ENCODE measurements at places on chromosomes 7 and 10. TPM values are rescaled to one million over a fixed set of nuclear protein-coding genes. Genes with fewer than 3 reads are reported as not detected.

- no peaks in the 10 kb centered on the region for H3K27me3 ChIP-seq
- peak overlapping the region; percentile 1 for H3K27ac ChIP-seq
- DNase-seq, result peak; percentile 89
- H3K36me3 ChIP-seq, result no peaks in the 10 kb centered on the region
- no peak overlapping the region for H3K4me3 ChIP-seq
These were observed 509.7 kb upstream of the AKR1E2 start for GRCh38 chr10:4316161-4316810.

GRCh38 chr7:46175221-46175620 is 254.1 kb upstream of the IGFBP3 start:
- H3K27me3 ChIP-seq, result no peaks in the 10 kb centered on the region
- peaks cover 16% of the 10 kb centered on the region for H3K4me1 ChIP-seq
- no peaks in the 10 kb centered on the region for H3K36me3 ChIP-seq
- no peak overlapping the region for H3K4me3 ChIP-seq
- no peak for DNase-seq
- H3K27ac ChIP-seq, result no peak overlapping the region

GRCh38 chr10:113216102-113216501 is 266.1 kb downstream of the TCF7L2 start:
- H3K4me3 ChIP-seq, result no peak overlapping the region
- H3K36me3 ChIP-seq, result no peaks in the 10 kb centered on the region
- no peaks in the 10 kb centered on the region for H3K27me3 ChIP-seq
- H3K4me1 ChIP-seq, result no peaks in the 10 kb centered on the region

DNA sequence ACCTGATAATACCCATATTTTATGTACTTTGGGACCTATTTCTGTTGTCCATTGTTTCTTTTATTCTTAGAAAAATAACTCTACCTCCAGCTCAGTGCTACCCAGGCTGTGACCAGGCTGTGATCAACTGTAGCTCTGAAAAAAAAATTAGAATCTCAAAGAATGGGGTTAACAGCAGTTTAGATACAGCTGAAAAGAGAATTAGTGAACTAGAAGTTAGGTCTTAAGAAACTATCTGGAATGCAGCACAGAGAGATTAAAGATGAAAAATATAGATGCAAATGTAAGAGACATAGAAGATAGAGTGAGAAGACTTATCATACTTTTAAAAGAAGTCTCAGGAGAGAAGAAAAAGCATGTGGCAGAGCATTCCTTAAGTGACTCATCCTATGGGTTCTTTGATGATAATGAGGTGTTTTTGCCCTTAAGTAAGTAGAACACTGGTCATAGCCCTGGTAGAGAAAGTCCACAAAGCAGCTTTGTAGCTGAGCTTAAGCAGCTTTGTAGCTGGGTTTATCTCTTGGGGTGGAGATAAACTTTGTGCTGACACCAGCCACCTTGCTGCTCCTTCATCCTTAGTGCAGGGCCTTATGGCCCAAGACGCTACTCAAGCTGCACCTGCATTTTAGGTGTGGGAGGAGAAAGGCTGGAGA is 27.3 kb upstream of the SFRP5 start:
- no peak overlapping the region for H3K27ac ChIP-seq
- H3K27me3 ChIP-seq, result peaks cover 19% of the 10 kb centered on the region
- no peaks in the 10 kb centered on the region for H3K4me1 ChIP-seq
- no peak overlapping the region for H3K4me3 ChIP-seq
- no peak for DNase-seq

- no peak overlapping the region for H3K27ac ChIP-seq
- no peaks in the 10 kb centered on the region for H3K36me3 ChIP-seq
- DNase-seq, result no peak
- peaks cover 3% of the 10 kb centered on the region for H3K4me1 ChIP-seq
- H3K4me3 ChIP-seq, result no peak overlapping the region
- peaks cover 30% of the 10 kb centered on the region for H3K27me3 ChIP-seq
These were observed 18.2 kb downstream of the PRF1 start for GRCh38 chr10:70584366-70584765.

DNA sequence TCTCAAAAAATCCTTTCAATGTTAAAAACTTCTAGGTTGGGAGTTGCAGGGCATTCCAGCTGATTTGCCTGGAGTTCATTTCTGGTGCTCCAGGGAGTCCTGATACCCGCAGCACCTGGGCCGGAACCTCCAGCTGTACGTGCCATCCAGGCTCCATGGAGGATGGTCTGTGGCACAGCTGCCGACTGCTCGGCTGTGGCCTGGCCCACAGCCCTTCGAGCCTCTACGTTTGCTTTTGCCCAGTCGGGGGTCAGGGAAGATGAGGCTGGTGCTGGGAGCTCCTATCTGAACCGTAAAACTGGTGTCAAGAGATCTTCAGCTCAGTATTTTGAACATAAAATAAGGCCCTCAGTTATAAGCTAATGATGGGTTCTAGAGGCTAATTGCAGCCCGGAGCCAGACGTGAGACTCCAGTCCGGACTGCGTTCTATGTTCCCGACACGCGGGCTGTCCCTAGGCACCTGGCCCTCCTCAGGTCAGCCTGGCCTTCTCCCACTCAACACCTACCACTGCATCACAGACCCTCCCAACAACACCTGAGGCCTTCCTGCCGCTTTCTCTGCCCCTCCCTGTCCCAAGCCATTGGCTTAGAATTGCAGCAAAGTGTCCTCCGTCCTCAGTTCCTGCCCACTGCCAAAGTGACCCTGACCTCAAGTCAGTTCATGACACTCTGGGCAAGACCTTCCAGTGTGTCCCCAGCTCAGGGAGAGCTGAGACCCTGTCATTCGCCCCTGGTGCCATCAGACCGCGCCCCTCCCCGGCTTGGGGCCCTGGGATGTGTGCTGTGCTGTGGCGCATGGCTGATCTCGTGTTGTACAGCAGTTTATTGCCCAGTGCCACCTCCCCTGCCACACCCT is 64.2 kb upstream of the DNAJB6 start:
- H3K4me1 ChIP-seq, result peaks cover 22% of the 10 kb centered on the region
- H3K4me3 ChIP-seq, result no peak overlapping the region
- H3K27me3 ChIP-seq, result no peaks in the 10 kb centered on the region
- peak overlapping the region; percentile 93 for H3K27ac ChIP-seq
- H3K36me3 ChIP-seq, result peaks cover 19% of the 10 kb centered on the region

GRCh38 chr10:131788386-131788785 is 112.4 kb upstream of the PPP2R2D start:
- no peak overlapping the region for H3K4me3 ChIP-seq
- DNase-seq, result no peak
- no peaks in the 10 kb centered on the region for H3K27me3 ChIP-seq
- H3K36me3 ChIP-seq, result no peaks in the 10 kb centered on the region
- H3K27ac ChIP-seq, result no peak overlapping the region
- H3K4me1 ChIP-seq, result no peaks in the 10 kb centered on the region

GRCh38 chr10:2633630-2634029 is 433.7 kb upstream of the PFKP start:
- H3K36me3 ChIP-seq, result no peaks in the 10 kb centered on the region
- DNase-seq, result no peak
- H3K27me3 ChIP-seq, result no peaks in the 10 kb centered on the region
- no peaks in the 10 kb centered on the region for H3K4me1 ChIP-seq
- H3K4me3 ChIP-seq, result no peak overlapping the region
- H3K27ac ChIP-seq, result no peak overlapping the region

DNA sequence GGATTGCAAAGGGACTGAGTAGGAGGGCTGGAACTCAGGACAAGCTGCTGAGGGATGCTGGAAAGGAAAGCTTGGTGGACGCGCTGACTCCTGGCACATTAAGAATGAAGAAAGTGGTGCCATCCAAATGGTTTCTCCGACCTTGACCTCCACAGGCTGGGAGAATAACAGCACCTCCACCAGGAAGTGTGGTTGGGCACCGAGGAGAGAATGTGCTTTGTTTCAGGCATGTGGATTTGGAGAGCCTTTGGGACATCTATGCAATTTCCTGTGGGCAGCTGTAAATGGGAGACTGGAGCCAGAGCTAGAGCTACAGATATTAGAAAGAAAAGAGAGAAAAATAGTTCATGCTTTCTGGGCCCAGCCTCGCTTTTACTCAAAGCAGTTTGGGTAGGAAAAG is 29.8 kb upstream of the HABP2 start:
- H3K27me3 ChIP-seq, result 0 out of 2 replicates have a peak, but pooled peaks cover under 1% of the 10 kb centered on the region
- no peaks in the 10 kb centered on the region for H3K36me3 ChIP-seq
- H3K27ac ChIP-seq, result no peak overlapping the region
- no peak overlapping the region for H3K4me3 ChIP-seq
- H3K4me1 ChIP-seq, result no peaks in the 10 kb centered on the region
- no peak for DNase-seq

DNA sequence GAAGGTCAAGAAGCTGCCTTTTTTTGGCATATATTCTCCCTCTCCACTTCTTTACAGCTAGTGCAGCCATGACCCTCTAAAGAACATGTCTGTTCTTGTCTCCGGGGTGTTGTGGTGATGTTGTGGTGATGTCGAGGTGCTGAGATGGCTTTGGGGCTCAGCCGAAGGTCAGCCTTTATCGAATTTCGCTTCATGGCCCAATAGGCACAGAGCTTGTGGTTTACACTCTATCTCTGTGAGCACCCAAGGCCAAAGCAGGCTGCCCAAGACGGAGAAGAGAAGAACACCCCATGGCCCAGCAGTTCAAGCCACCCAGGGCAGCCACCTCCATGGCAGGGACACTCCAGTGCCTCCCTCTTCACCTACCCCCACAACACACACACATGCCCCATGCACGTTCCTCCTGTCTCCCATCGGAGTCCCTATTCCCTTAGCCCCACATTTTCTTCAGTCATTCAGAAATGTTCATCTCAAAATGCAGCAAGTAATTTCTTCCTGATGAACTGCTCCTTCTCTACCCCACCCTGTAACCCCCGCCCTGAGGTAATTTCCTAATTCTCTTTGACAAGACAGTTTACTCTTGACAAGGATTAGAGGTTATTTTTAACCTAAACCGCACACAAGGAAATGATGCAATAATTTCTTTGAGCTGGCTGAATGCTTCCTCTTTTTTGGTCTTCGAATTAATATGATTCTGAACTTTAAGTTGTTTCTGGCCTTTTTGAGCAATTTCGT is 18.6 kb upstream of the ADRB1 start:
- H3K27ac ChIP-seq, result no peak overlapping the region
- no peak overlapping the region for H3K4me3 ChIP-seq
- DNase-seq, result peak; percentile 20
- H3K4me1 ChIP-seq, result no peaks in the 10 kb centered on the region
- H3K27me3 ChIP-seq, result peaks cover 9% of the 10 kb centered on the region

DNA sequence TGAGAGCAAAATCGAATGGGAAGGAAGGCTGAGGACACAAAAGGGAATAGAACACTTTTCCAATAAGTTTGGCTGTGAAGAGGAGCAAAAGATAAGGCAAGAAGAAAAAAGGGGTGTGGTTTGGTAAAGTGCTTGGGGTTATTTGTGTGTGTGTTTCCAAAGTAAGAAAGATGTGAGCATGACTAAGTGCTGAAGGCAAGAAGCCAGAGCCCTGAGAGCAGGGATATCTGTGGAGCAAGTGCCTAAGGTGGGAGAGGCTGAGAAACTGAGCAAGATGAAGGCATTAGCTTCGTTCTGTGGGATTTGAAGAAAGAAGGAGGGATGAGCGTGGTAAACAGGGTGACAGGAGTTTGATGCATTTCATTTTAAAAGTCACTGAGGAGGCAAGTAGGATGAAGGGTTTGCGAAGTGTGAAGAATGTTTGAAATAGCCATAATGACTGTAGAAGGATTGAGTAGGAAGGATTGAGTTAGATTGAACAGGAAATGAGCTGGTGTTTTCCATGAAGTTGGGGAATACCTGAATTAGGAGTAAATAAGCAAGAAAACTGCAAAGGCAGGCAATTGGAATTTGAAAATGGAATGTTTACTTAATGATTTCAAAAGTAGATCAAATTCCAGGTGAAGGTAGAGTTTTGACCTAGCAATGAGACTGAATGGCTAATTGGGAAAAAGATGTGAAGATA is 19.9 kb upstream of the SP4 start:
- no peak for DNase-seq
- H3K27me3 ChIP-seq, result no peaks in the 10 kb centered on the region
- no peak overlapping the region for H3K4me3 ChIP-seq
- H3K27ac ChIP-seq, result no peak overlapping the region

- H3K36me3 ChIP-seq, result no peaks in the 10 kb centered on the region
- H3K27me3 ChIP-seq, result peaks cover 5% of the 10 kb centered on the region
- H3K4me3 ChIP-seq, result peak overlapping the region; percentile 39
- H3K4me1 ChIP-seq, result peaks cover 1% of the 10 kb centered on the region
- H3K27ac ChIP-seq, result no peak overlapping the region
These were observed 17.8 kb upstream of the ZKSCAN1 start for GRCh38 chr7:99997545-99998137.

- H3K4me1 ChIP-seq, result peaks cover 9% of the 10 kb centered on the region
- H3K4me3 ChIP-seq, result no peak overlapping the region
- H3K27me3 ChIP-seq, result no peaks in the 10 kb centered on the region
- DNase-seq, result peak; percentile 67
- no peak overlapping the region for H3K27ac ChIP-seq
- no peaks in the 10 kb centered on the region for H3K36me3 ChIP-seq
These were observed 517.1 kb upstream of the ANKRD30A start for GRCh38 chr10:36608251-36608650.

DNA sequence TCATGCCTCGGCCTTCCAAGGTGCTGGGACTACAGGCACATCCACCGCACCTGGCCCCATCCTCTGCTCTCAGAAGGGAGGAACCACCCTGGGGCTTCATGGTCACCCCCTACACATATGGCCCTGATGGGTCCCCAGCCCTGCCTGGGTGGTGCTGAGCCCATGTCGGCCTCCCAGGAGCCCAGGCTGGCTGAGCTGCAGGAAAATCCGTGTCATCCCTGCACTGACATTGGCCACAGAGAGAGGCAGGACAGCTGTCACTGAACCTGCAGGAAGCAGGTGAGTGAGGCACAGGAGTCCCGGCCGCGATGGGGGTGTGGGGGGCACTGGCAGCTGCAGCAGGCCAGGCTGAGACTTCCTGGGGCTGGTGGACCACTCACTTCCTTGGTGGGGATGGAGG is 8.0 kb downstream of the GRIFIN start:
- no peak for DNase-seq
- H3K27ac ChIP-seq, result no peak overlapping the region
- peaks cover 3% of the 10 kb centered on the region for H3K27me3 ChIP-seq
- no peaks in the 10 kb centered on the region for H3K36me3 ChIP-seq
- no peak overlapping the region for H3K4me3 ChIP-seq

- DNase-seq, result no peak
- peaks cover 3% of the 10 kb centered on the region for H3K36me3 ChIP-seq
- no peak overlapping the region for H3K4me3 ChIP-seq
- peaks cover 5% of the 10 kb centered on the region for H3K4me1 ChIP-seq
These were observed 38.6 kb downstream of the NRP1 start for GRCh38 chr10:33295851-33296250.

DNA sequence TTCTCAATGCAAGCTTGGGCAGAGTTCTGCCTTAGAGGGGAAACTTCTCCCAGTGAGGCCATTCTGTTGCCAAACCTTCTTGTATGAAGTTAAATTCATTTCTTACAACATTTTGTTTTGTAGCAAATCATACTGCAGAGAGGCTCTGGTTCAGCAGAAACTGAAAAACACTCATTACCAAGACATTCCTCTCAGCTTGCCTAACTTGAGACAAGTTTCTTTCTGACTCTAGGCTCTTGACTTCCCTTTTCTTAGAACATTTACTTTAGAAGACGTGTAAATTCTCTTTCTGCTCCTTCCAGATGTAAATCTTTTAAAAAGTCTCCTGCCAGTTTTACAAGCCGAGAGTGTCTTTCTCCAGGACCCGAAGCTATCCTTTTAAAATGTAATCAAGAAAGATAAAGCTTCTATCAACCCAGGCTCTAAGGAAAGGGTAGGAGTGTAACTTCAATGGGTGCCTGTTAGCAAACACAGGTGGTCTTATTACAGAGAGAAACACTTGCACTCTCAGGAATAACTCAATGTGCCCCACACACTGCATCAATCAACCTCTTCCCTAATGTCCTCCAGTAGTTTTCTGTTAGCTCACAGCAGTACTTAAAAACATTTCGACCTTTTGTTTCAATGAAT is 80.5 kb upstream of the TAS2R16 start:
- H3K36me3 ChIP-seq, result no peaks in the 10 kb centered on the region
- H3K4me1 ChIP-seq, result no peaks in the 10 kb centered on the region

TES gene
- 91.9 TPM for total RNA-seq

MYL10 gene
- total RNA-seq, result not detected

LRRD1 gene
- under 0.01 TPM for total RNA-seq

BICC1 gene
- 38.9 TPM for total RNA-seq

C7orf57 gene
- total RNA-seq, result not detected

SDK1 gene
- 1.6 TPM for total RNA-seq

All from IMR-90 (cell line).